ENCODE measurements at places on chromosomes 16 and 17.

- DNase-seq: no peak
Observed at GRCh38 chr17:61382796-61383688, 16.6 kb upstream of the TBX2 start.

DNA sequence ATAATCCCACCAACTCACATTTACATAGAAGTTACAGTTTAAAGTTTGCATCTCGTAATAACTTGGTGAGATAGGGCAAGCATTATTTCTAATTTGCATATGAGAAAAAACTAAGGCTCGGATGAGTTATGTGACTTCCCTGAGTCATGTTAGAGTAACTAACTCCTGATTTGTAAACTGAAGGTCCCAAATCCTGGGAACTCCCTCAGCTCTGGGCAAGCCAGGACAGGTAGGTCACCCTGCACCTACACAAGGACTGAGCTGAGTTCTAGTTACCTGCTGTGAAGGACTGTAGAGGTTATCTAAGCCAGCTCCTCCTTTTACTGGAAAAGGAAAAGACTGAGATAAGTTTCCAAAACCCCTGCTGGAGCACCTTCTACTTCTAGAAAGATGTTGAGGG, 92.1 kb upstream of the HLF start:
- DNase-seq: no peak

- peak; percentile 37 for DNase-seq
Observed at GRCh38 chr16:49492896-49493626, 119.5 kb downstream of the C16orf78 start.

DNA sequence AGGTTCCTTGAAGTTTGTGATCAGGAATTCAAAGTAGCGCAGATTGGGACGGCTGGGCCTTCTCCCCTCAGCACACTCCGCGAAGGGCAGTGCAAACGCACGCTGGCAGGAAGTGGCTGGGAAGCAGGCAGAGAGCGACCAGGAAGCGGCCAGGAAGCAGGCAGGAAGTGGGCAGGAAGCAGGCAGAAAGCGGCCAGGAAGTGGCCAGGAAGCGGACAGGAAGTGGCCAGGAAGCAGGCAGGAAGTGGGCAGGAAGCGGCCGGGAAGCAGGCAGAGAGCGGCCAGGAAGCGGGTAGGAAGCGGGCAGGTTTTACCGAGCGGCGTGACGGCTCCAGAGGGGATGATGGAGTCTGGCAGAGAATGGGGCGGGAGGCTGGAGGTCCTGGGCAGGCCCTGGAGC, 3.2 kb downstream of the DPEP1 start:
- no peak for DNase-seq

DNA sequence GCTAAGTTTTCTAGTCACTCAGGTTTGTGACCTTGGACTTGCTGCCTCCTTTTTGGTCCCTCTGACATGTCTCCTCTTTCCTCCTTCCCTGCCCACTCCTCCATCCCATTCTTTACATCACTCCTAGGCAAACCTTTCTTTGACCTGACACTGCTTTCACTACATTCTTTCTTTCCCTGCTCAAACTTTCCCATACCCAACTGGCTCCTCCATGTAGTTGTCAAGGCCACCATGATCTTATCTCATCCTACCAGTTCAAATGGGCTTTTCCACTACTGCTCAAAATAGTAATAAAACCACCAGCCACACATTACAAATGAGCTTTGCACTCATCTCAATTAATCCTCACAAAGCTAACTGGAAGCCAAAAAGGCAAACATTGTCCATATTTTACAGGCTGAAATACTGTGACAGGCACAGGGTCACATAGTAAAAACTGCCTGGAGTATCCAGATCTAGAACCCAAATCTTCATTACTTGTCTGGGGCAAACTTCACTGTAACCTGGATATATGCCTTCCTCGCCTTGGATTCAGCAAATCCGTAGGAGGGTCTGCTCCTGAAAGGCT, 14.4 kb downstream of the MRPS23 start:
- no peak for DNase-seq

DNA sequence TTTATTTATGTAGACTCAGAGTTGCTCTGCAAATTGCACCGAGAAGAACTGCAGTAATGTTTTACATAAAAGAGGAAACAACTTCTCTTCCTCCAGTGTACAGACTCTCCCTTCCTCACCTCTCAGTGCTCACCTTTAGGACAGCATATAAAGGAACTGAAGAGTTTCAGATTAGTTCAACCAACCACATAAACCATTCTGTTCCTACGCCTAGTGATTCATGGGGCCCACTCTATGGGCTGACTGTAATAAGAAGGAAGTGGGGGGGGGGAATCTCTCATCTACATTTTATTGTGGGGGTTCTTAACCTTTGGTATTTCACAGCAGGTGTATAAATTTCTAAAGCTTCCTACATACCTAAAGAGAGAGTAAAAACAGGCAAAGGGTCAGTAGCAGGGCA, 18.3 kb downstream of the ZSWIM7 start:
- DNase-seq: no peak

GRCh38 chr16:53549970-53550690, 47.1 kb upstream of the AKTIP start:
- DNase-seq: peak; percentile 53

- DNase-seq: no peak
Observed at GRCh38 chr16:88878356-88878755, 11.9 kb upstream of the PABPN1L start.

DNA sequence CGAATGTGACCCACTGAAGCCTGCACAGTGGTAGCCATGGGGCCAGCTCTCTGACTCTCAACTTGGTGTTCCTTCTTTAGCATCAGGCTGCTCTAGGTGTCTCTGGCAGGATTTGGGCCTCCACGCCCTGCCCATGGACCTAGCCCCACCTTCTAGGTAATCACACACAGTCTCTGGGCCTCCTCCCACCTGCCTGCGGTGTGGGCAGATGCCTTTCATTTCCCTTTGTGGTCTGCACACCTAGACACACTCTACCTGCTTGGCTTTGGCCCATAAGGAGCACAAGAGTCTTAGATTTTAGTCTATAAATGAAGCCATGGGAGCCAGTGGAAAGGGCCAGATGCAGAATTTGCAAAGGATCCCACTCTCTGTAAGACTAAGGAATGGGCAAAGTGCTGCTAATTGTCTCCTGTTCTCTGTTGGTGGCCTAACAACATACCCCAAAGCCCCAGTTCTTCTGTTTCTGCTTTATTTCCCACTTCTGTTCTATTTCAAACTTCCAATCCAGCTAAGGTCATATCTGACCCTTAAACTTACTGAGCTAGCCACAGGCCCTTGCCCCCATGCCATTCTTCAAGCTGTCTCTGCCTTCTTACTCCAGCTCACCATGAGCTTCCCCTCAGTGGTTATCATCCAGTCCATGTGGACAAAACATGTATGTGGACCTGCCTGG, 7.2 kb upstream of the MFSD6L start:
- no peak for DNase-seq

DNA sequence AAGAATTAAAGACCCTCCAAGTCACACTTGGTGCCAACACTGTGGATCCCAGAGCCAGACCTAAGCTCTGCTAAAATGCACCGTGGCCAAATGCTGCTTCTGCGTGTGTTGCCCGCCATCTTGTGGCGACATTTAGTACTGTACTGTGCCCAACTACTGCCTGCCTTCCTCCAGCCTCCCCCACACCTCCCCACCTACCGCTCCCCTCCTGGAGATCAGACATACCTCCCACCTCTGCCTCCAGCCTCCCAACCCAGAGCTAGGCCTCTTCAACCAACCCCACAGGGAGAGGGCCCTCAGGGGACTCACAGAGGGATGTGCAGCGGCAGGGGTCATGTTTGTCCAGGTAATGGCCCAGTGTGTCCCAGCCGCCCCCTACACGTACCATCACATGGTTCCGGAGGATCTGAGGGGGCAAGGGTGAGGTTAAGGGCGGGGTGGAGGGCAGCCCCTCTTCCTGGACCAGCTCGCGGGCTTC, 5.5 kb downstream of the GAS2L2 start:
- peak; percentile 91 for DNase-seq

GRCh38 chr16:29784157-29784556, 6.1 kb downstream of the ZG16 start:
- DNase-seq: no peak

- no peak for DNase-seq
Observed at GRCh38 chr17:40425741-40426140, 8.0 kb upstream of the TOP2A start.

All from right cardiac atrium (tissue), 5 donors.